Endodermal cell (in vitro differentiated cells): ENCODE measurements at places on chromosomes 4 and X.

- DNase-seq: no peak
Measured at GRCh38 chr4:154660052-154660451, 47.6 kb upstream of the FGG start.

DNA sequence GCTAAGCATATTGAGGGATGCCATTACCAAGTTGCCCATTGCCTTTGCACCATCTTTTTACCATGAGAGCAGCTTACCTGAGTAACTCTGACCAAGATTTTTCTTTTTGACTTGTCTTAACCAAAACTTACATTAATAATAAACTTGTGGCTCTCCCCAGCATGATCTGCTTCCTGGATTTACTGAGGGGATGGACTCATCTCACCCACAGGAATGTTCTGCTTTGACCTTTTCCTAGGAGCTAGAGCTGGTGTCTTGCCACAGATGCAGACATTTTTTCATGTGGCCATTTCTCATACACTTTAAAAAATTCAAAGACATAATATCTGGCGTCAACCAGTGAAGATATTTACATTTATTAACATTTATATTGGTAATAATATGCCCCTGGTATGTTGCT lies 79.2 kb upstream of the EFHC2 start:
- DNase-seq: no peak

DNA sequence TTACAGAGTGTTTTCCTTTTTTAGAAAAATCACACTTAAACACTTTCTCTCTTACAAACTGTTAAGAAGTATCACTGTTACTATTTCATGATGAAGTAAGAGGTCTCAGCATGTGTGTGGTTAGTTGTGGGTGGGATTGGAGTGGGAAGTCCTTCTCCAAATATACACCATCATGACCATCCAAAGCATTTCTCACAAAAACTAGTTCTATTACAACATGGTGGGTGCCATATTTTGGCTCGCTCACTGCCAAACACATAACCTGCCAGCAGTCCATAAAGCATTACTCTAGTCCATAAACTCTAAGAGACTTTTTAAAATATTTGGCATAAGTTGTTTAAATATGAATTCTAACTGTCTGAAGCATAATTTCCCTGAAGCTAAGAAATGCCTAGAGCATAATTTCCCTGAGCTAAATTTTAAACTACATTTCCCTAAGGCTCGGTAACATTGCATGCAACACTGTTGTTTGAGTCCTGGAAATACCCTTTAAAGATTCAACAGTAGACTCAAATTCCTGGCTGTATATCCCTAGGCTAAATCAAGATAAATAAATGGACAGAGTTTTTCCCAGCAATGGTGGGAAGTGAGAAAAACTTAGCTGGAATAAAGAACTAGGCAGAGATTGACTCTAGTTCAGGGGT lies 415.0 kb upstream of the INTU start:
- DNase-seq: no peak

DNA sequence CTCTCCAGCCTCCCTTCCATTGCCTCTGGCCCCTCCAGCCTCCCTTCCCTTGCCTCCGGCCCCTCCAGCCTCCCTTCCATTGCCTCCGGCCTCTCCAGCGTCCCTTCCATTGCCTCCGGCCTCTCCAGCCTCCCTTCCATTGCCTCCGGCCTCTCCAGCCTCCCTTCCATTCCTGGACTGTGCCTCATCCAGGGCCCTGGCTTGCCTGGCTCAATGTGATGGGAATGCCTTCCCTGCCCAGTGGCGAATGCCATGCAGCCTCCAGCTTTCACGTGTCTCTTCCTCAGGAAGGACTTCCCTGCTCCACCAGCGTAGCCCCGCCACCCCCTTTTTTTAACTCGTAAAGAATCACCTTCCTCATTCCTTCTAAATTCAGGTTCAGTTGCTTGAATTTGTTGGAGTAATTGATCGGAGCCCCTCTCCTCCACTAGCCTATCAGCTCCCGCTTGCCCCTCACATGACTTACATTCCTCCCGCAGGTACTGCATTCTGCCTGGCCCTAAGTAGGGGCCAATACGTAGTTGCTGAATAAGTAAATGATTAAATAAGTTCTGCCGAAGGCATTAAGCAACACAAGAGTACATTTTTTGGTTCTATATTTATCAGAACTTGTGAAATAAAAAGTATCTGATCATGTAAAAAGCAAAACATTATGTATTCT lies 30.3 kb downstream of the SORBS2 start:
- no peak for DNase-seq

DNA sequence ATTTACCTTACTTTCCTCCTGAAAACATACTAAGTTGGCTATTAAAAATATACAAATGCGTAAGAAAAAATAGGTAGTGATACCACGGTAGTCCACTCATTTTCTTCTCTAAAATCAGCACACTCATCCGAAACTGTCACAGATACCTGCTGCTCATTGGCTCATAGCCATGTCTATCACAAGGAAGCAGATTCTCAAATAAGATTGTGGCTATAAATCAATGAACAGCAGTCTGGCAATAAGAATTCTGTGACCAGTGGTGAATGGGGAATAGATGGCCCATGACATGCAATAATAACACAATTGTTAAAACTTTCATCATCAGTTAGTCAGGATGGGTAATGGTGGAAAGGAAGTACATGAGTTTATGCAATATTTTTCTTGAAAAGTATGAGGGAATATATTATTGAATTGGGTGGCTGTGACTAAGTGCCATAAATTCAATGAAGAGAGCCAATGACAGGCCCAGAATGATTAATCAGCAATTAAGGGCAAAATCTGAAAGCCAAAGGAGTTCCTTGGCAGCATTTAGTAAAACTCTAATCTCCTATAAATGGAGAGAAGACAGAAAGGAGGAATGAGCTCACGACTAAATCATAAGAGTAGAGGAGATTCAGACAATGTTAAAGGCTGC lies 202.3 kb upstream of the NEIL3 start:
- DNase-seq: no peak

DNA sequence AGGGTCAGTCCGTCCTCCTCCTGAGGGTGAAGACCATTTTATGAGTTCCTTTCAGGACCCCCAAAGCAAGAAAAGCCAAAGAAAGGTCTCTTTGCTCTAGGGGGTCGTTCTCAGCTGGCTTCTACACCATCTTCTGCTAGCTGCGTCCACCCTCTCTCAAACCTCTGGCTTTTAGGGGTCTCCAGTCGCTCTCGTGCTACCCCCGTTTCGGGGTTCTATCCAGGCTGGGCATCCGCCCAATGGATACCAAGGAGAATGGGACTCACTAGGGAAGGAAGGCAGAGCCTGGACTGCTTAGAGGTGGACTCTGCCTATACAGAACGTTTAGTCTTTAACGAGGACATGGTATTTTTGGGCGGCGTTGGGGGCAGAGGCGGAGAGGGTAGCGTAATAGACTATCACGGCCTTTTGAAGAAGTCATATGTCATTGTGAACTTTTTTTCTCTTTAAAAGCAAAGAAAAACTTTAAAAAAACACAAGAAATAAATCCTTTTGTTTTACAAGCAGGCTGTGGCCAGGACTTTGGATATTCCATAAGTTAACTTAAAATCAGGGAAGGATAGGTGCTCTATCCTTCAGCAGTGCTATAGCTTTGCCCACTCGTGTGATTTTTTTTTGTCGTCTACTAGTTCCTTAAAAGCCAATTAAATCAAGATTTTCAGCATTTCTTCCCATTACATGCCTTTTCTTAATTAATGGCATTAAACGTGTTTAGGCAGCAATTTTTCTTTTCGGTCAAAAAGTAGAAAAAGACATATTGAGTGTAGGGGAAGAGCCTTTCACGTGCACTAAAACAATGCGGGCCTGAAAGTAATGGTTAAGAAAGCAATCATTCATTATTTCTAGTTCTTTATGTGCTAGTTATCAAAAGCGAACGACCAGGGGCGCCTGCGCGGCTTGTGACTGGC lies 7.2 kb upstream of the PITX2 start:
- peak; percentile 67 for DNase-seq
